Activated CD8-positive, alpha-beta memory T cell treated with anti-CD3 and anti-CD28 coated beads, Interleukin-2, amount 10 ng/mL, durations not matched to agents 7 days and 5 days (primary cell): ENCODE measurements at places on chromosomes 12 and 14. TPM values are rescaled to one million over a fixed set of nuclear protein-coding genes. Genes with fewer than 3 reads are reported as not detected.
A peak's percentile ranks its signal among the peaks of the same experiment; 100 is the strongest.

- no peak overlapping the region for H3K4me3 ChIP-seq
- no peak for DNase-seq
- H3K4me1 ChIP-seq, result no peaks in the 10 kb centered on the region
These were observed 73.4 kb upstream of the AVPR1A start for GRCh38 chr12:63224396-63224795.

DNA sequence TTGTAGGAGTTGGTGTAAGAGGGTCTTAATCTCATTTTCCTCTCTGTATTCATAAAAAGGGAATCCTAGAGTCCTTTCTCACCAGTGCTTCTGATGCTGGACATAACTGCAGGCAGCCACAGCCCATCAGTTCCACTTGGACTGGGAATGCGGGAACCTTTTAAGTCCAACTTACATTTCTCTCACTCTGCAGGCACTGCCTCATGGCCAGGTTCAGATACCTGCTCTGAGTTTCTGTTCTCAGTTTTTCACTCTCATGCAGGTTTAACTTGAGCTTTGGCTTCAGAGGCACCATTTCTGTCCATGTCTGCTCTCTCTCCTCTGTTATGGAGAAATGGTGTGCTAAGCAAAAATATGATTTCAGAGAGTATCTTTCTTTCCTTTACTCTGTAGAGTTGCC, 4.2 kb downstream of the ACVR1B start:
- peaks cover 31% of the 10 kb centered on the region for H3K27me3 ChIP-seq
- peaks cover 10% of the 10 kb centered on the region for H3K4me1 ChIP-seq
- no peak overlapping the region for H3K27ac ChIP-seq
- H3K36me3 ChIP-seq, result no peaks in the 10 kb centered on the region
- no peak overlapping the region for H3K4me3 ChIP-seq

- no peaks in the 10 kb centered on the region for H3K36me3 ChIP-seq
- H3K27ac ChIP-seq, result no peak overlapping the region
- no peaks in the 10 kb centered on the region for H3K4me1 ChIP-seq
- H3K27me3 ChIP-seq, result peaks cover 3% of the 10 kb centered on the region
- H3K4me3 ChIP-seq, result no peak overlapping the region
These were observed 60.2 kb downstream of the RFX4 start for GRCh38 chr12:106643000-106643399.

- no peak for DNase-seq
- H3K27ac ChIP-seq, result no peak overlapping the region
- H3K27me3 ChIP-seq, result peaks cover 40% of the 10 kb centered on the region
- no peak overlapping the region for H3K4me3 ChIP-seq
These were observed 25.7 kb upstream of the PLD4 start for GRCh38 chr14:104898870-104899510.

DNA sequence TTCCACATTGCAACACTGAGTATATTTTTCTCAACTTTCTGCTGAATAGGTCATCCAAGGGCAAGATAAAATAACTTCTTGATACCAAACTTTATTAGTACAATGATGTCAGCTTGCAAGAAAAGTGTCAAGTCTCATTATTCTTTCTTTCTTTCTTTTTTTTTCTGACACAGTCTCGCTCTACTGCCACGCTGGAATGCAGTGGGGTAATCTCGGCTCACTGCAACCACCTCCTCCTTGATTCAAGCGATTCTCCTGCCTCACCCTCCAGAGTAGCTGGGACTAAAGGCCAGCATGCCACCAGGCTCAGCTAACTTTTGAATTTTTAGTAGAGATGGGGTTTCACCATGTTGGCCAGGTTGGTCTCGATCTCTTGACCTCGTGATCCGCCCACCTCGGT, 523.4 kb downstream of the FSCB start:
- DNase-seq, result no peak
- no peak overlapping the region for H3K27ac ChIP-seq
- no peak overlapping the region for H3K4me3 ChIP-seq
- H3K4me1 ChIP-seq, result no peaks in the 10 kb centered on the region
- no peaks in the 10 kb centered on the region for H3K27me3 ChIP-seq

GRCh38 chr12:33296529-33296928, 143.1 kb downstream of the SYT10 start:
- H3K4me3 ChIP-seq, result no peak overlapping the region
- no peak overlapping the region for H3K27ac ChIP-seq
- H3K27me3 ChIP-seq, result no peaks in the 10 kb centered on the region
- no peaks in the 10 kb centered on the region for H3K4me1 ChIP-seq

GRCh38 chr12:1644534-1645438, 15.8 kb downstream of the WNT5B start:
- no peak overlapping the region for H3K4me3 ChIP-seq
- no peak for DNase-seq
- no peaks in the 10 kb centered on the region for H3K36me3 ChIP-seq

DNA sequence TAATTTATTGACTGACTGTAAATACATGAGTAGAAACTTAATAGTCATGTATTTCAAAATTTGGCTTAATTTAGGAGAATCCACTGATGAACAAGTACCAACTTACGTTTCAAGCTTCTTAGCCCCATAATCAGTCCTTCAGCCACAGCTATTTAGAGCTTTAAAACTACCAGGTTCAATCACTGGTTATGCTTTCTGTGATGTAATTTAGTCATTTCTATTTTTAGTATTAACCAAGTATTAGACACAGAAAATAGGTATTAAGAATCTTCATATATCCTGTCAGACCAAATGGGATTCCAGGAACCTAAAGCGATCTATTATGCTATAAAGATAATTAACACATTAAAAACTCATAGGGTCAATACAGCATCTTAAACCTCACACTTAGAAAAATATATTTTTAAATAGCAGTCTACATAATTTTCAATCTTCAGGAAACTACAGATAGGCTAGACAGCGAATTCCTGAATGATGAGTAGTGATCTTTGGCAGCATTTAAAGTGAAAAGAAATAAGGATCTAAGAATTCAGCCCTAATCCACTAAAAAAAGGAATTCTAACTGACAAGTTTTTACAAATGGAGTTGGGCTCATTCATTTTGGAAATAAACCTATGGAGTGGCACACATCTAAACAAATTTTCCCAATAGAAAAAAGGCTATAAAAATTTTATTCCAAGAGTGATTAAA, 51.5 kb downstream of the ZC3H14 start:
- H3K27me3 ChIP-seq, result no peaks in the 10 kb centered on the region
- H3K27ac ChIP-seq, result no peak overlapping the region
- peaks cover 41% of the 10 kb centered on the region for H3K36me3 ChIP-seq
- peaks cover 14% of the 10 kb centered on the region for H3K4me1 ChIP-seq
- no peak overlapping the region for H3K4me3 ChIP-seq
- DNase-seq, result no peak

DNA sequence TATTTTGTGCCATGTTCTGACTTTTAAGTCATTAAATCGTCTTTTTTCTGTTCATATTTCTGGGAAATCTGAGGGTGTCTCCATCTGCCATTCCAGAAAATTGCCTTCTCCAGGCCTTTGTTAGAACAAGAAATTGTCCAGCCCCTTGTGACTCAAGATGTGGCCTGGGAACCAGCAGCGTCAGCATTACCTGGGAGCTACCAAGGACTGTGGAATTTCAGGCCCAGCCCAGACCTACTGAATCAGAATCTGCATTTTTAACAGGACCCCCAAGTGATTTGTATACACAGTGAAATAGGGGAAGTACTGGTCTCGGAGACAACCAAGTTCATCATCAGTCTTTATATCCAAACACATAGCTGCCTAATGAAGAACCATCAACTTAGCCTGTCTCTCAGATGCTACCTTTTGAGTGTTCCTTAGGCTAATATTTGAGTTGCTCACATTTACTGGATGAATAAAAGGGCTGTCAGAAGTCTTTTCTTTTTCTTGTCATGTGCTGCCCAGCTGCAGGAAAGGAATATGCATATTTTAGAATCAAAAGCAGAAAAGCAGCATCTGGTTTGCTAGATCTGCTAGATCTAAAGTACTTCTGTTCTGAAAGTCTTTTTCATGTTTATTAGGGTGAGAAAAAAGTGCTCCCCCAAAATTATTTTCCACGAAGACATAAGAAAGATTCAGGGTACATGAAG, 21.2 kb downstream of the GPHB5 start:
- H3K4me1 ChIP-seq, result peaks cover 44% of the 10 kb centered on the region
- H3K36me3 ChIP-seq, result peaks cover under 1% of the 10 kb centered on the region
- H3K27ac ChIP-seq, result no peak overlapping the region
- peaks cover 7% of the 10 kb centered on the region for H3K27me3 ChIP-seq
- no peak overlapping the region for H3K4me3 ChIP-seq

GRCh38 chr12:27821259-27821973, 41.4 kb upstream of the MANSC4 start:
- H3K4me3 ChIP-seq, result peak overlapping the region; percentile 48
- H3K4me1 ChIP-seq, result peaks cover 35% of the 10 kb centered on the region
- H3K27me3 ChIP-seq, result peaks cover 68% of the 10 kb centered on the region
- no peaks in the 10 kb centered on the region for H3K36me3 ChIP-seq

GRCh38 chr14:80477388-80478160, 266.3 kb upstream of the DIO2 start:
- H3K4me1 ChIP-seq, result no peaks in the 10 kb centered on the region
- H3K27ac ChIP-seq, result no peak overlapping the region
- DNase-seq, result no peak

- H3K36me3 ChIP-seq, result peaks cover 3% of the 10 kb centered on the region
- DNase-seq, result no peak
- peak overlapping the region; percentile 28 for H3K27ac ChIP-seq
- H3K4me1 ChIP-seq, result peaks cover 28% of the 10 kb centered on the region
- no peaks in the 10 kb centered on the region for H3K27me3 ChIP-seq
These were observed 80.9 kb downstream of the SYNE2 start for GRCh38 chr14:63933711-63934110.

CCDC175 gene
- not detected for total RNA-seq

PROX2 gene
- 0.21 TPM for total RNA-seq

KLHDC1 gene
- 1.9 TPM for total RNA-seq

PLCZ1 gene
- not detected for total RNA-seq
